ENCODE measurements at places on chromosomes 3 and 15.

DNA sequence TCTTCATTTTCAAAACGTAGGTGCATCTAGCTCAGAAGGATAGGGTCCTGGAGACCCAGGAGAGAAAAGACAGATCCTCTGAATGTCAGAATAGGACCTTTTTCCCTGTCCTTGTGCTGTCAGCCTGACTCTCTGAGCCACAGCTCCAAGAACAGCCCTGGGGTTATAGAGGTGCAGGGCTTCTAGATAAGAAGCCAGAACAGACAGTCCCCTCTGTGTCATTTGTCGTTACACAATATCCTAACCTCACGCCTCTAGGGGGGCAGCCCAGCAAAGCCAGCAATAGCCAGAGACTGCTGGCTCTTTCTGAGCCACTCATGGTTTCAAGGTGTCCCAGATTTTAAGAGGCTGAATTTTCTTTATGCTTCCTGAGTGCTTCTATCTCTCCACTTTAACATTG, 153.2 kb upstream of the THBS1 start:
- no peak for DNase-seq

- no peak for DNase-seq
Measured at GRCh38 chr3:186406669-186407635, 44.9 kb upstream of the DGKG start.

GRCh38 chr15:58221591-58222241, 83.5 kb downstream of the AQP9 start:
- DNase-seq, result peak; percentile 52

- no peak for DNase-seq
Measured at GRCh38 chr3:149494759-149495580, 20.5 kb downstream of the TM4SF4 start.
